ENCODE measurements at places on chromosomes 12 and 14. TPM values are rescaled to one million over a fixed set of nuclear protein-coding genes. Genes with fewer than 3 reads are reported as not detected.

DNA sequence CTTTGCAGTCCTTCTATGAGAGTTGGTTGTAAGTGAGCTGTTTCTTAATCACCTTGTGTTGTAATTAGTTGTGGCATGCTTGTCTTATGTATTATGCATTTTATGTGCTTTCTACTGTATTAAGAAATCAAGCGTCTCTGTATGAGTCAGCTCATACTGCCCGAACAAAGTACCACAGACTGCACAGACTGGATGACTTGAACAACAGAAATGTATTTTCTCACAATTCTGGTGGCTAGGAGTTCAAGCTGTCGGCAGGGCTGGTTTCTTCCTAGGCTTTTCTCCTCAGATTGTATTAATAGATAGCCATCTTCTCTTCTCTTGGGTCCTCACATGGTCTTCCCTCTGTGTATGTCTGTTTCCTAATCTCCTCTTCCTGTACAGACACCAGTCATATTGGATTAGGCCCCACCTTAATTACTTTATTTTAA is 77.7 kb downstream of the FLRT2 start:
- no peaks in the 10 kb centered on the region for H3K36me3 ChIP-seq
- no peak overlapping the region for H3K27ac ChIP-seq
- H3K4me3 ChIP-seq: no peak overlapping the region
- no peaks in the 10 kb centered on the region for H3K27me3 ChIP-seq
- H3K4me1 ChIP-seq: no peaks in the 10 kb centered on the region

DNA sequence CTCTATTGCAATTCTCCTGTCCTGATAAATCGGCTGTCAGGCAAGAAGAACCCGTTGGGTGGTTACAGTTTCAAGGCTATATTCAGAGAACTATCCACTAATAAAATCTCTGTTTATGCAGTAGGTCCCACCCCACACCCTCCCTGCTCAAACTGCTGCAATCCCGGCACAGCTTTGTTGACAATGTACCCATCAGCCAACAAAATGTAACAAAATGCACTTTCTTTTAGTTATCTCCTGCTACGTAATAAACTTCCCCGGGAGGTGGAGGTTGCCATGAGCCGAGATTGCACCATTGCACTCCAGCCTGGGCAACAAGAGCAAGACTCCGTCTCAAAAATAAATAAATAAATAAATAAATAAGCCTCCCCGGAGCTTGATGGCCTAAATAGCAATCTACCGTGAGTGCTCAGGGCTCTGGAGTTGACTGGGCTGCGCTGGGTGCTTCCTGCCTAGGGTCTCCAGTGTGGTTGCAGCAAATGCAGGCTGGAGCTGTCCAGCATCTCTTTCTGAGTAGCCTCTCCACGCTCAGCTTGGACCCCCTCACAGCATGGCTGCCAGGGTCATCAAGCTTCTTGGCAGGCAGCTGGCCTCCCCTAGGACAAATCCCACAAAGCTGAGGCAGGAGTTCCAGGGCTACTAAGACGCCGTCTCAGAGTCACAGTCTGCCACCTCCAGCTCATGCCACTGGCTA is 43.2 kb upstream of the FBRSL1 start:
- no peaks in the 10 kb centered on the region for H3K27me3 ChIP-seq
- no peaks in the 10 kb centered on the region for H3K36me3 ChIP-seq
- H3K27ac ChIP-seq: peak overlapping the region; percentile 99
- H3K4me1 ChIP-seq: peaks cover 47% of the 10 kb centered on the region
- H3K4me3 ChIP-seq: no peak overlapping the region

GRCh38 chr12:91722072-91722471 is 423.6 kb downstream of the BTG1 start:
- no peaks in the 10 kb centered on the region for H3K4me1 ChIP-seq
- H3K36me3 ChIP-seq: no peaks in the 10 kb centered on the region
- no peak for DNase-seq
- H3K27ac ChIP-seq: no peak overlapping the region

DNA sequence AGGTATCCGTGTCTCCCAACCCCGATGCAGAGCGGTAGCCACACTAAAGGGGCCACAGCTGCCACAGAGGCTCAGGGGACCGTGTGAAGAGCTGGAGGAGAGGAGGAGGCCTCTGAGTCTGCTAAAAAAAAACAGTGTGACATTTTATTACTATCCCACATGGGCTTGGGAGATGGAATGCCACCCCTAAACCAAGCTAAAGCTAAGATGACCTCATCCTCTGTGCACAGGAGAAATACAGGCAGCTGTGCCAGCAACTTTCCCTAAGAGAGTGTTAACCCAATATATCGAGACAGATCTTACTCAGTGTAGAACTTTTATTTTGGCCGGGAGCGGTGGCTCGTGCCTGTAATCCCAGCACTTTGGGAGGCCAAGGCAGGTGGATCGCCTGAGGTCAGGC is 18.0 kb downstream of the BCL2L14 start:
- H3K36me3 ChIP-seq: no peaks in the 10 kb centered on the region
- H3K27me3 ChIP-seq: no peaks in the 10 kb centered on the region
- no peak overlapping the region for H3K4me3 ChIP-seq
- no peak for DNase-seq
- no peak overlapping the region for H3K27ac ChIP-seq
- H3K4me1 ChIP-seq: no peaks in the 10 kb centered on the region

- no peak for DNase-seq
- no peaks in the 10 kb centered on the region for H3K27me3 ChIP-seq
- no peak overlapping the region for H3K4me3 ChIP-seq
- no peaks in the 10 kb centered on the region for H3K36me3 ChIP-seq
- H3K4me1 ChIP-seq: no peaks in the 10 kb centered on the region
- no peak overlapping the region for H3K27ac ChIP-seq
Measured at GRCh38 chr14:27553790-27554189, 956.0 kb upstream of the NOVA1 start.

Gene LTBP2
- total RNA-seq: 0.27 TPM

Data from naive thymus-derived CD4-positive, alpha-beta T cell (primary cell).